ENCODE measurements at places on chromosomes 1 and 21. TPM values are rescaled to one million over a fixed set of nuclear protein-coding genes. Genes with fewer than 3 reads are reported as not detected.

PPIH gene
- 117 TPM for total RNA-seq

DNAJC11 gene
- 80.4 TPM for total RNA-seq

METTL25B gene
- 29.7 TPM for total RNA-seq

CDA gene
- total RNA-seq = not detected

TRPM2 gene
- total RNA-seq = 2.6 TPM

PRR9 gene
- total RNA-seq = not detected

RPTN gene
- total RNA-seq = not detected

WNT3A gene
- not detected for total RNA-seq

TGFB2 gene
- total RNA-seq = not detected

DNA sequence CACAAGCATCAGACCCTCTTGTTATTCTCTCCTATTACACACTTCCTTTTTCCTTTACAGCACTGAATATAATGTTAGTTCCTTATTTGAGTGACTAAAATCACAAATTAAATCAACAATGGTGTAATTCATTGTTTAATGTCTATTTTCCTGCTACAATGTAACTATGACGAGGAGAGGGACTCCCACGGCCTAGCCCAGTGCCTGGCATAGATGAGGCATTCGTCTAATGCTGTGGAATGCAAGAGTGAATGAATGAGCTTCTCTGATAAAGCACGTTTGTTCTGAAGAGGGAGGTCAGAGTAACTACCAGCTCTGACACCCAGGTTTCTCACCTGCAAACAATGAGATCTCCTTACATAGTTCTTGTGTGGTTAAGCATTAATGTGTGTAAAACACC, 479.4 kb downstream of the OMA1 start:
- H3K27ac ChIP-seq = no peak overlapping the region
- no peak for DNase-seq
- H3K4me1 ChIP-seq = no peaks in the 10 kb centered on the region
- H3K4me3 ChIP-seq = no peak overlapping the region
- no peaks in the 10 kb centered on the region for H3K36me3 ChIP-seq
- H3K27me3 ChIP-seq = no peaks in the 10 kb centered on the region

DNA sequence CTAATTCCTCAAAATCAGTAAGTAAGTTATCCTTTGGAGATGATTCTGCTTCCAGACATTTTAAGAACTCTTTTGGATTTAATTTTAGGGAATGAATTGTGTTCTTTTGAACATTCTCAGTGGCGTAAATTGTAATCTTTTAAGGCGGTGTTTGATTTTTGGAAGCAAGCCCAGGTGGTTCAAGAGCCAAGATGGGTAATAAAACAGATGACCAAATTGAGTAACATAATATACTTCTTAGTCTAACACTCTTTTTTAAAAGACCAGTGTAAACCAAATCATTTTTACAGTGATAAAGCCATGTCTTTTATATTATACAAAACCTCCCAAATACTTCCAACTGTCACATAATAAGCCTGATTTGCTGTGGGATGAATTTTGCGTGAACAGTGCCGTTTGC, 133.8 kb downstream of the LRRC40 start:
- H3K27ac ChIP-seq = no peak overlapping the region
- no peak overlapping the region for H3K4me3 ChIP-seq
- no peaks in the 10 kb centered on the region for H3K27me3 ChIP-seq
- no peaks in the 10 kb centered on the region for H3K36me3 ChIP-seq
- DNase-seq = no peak
- H3K4me1 ChIP-seq = no peaks in the 10 kb centered on the region

GRCh38 chr1:25112400-25112799, 119.9 kb downstream of the SYF2 start:
- no peaks in the 10 kb centered on the region for H3K27me3 ChIP-seq
- no peak for DNase-seq
- peaks cover 9% of the 10 kb centered on the region for H3K4me1 ChIP-seq

DNA sequence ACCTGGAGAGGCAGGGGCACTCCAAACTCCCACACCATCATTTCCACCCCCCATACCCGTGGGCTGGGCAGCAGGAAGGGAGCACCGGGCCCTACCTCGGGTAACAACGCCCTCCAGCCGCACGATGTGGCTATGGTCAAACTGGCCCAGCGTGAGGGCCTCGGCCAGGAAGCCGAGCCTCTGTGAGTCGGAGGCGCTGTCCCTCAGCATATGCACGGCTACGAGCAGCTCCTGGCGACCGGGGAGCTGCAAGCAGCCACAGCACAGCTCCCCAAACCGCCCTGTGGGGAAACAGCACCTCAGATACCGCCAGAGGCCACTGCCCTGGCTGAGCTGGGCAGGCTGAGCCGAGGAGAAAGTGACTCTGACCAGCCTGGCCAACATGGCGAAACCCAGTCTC, 29.2 kb downstream of the CDCA8 start:
- DNase-seq = no peak
- H3K27ac ChIP-seq = no peak overlapping the region
- no peak overlapping the region for H3K4me3 ChIP-seq
- H3K4me1 ChIP-seq = no peaks in the 10 kb centered on the region
- H3K36me3 ChIP-seq = no peaks in the 10 kb centered on the region
- no peaks in the 10 kb centered on the region for H3K27me3 ChIP-seq

GRCh38 chr21:45266518-45267389, 20.9 kb downstream of the POFUT2 start:
- peak; percentile 50 for DNase-seq
- H3K27me3 ChIP-seq = no peaks in the 10 kb centered on the region
- peaks cover 22% of the 10 kb centered on the region for H3K4me1 ChIP-seq
- peak overlapping the region; percentile 38 for H3K4me3 ChIP-seq

- H3K4me1 ChIP-seq = peaks cover 21% of the 10 kb centered on the region
- no peak for DNase-seq
- no peaks in the 10 kb centered on the region for H3K36me3 ChIP-seq
- H3K4me3 ChIP-seq = no peak overlapping the region
These were observed 1.9 kb downstream of the PEAR1 start for GRCh38 chr1:156895455-156895812.

DNA sequence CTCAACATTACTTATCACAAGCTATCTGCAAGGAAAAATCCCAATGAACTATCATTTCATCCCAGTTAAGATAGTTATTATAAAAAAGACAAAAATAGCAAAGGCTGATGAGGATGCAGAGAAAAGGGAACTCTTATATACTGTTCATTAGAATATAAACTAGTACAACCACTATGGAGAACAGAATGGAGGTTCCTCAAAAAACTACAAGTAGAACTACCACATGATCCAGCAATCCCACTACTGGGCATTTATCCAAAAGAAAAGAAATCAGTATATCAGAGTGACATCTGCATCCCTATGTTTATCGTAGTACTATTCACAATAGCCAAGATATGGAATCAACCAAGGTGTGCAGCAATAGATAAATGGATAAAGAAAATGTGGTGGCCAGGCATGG, 4.9 kb upstream of the C1orf185 start:
- no peaks in the 10 kb centered on the region for H3K4me1 ChIP-seq
- H3K36me3 ChIP-seq = no peaks in the 10 kb centered on the region
- no peak for DNase-seq
- no peak overlapping the region for H3K4me3 ChIP-seq
- no peaks in the 10 kb centered on the region for H3K27me3 ChIP-seq

GRCh38 chr1:240612811-240613210, 856 bp upstream of the GREM2 start:
- H3K4me1 ChIP-seq = peaks cover 17% of the 10 kb centered on the region
- DNase-seq = no peak
- H3K27me3 ChIP-seq = no peaks in the 10 kb centered on the region
- H3K27ac ChIP-seq = no peak overlapping the region

GRCh38 chr1:39360731-39361130, 130.7 kb upstream of the BMP8A start:
- H3K27me3 ChIP-seq = no peaks in the 10 kb centered on the region
- H3K4me3 ChIP-seq = no peak overlapping the region
- DNase-seq = no peak
- peaks cover 60% of the 10 kb centered on the region for H3K36me3 ChIP-seq
- no peak overlapping the region for H3K27ac ChIP-seq
- H3K4me1 ChIP-seq = no peaks in the 10 kb centered on the region

DNA sequence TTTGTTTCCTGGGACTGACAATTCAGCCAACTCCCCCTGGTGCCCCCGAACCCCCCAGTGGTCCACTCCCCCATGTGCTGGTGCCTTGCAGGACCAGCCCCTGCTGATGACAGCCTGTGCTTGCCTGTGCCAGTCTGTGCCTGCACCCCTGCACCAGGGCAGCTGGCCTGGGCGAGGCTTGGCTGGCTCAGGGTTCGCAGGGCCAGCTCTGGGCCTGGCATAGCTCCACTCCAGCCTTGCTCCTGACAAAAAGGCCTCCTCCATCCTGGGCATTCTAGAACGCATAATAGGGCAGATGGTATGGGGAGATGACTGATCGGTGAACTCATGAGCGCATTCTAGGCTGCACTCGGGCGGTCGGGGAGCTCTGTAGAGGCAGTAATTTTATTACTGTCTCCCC, 5.4 kb downstream of the CNTN2 start:
- H3K27ac ChIP-seq = no peak overlapping the region
- peaks cover 23% of the 10 kb centered on the region for H3K27me3 ChIP-seq
- H3K4me3 ChIP-seq = no peak overlapping the region
- no peak for DNase-seq

- no peak overlapping the region for H3K27ac ChIP-seq
- H3K36me3 ChIP-seq = no peaks in the 10 kb centered on the region
- H3K4me3 ChIP-seq = no peak overlapping the region
- peak; percentile 65 for DNase-seq
- H3K4me1 ChIP-seq = peaks cover 42% of the 10 kb centered on the region
These were observed 29.0 kb downstream of the JUN start for GRCh38 chr1:58754683-58755467.

GRCh38 chr1:234638832-234639799, 29.1 kb upstream of the IRF2BP2 start:
- H3K4me1 ChIP-seq = no peaks in the 10 kb centered on the region
- no peak overlapping the region for H3K27ac ChIP-seq
- no peaks in the 10 kb centered on the region for H3K27me3 ChIP-seq

GRCh38 chr1:160789051-160789701, 6.8 kb upstream of the LY9 start:
- no peaks in the 10 kb centered on the region for H3K36me3 ChIP-seq
- H3K4me1 ChIP-seq = no peaks in the 10 kb centered on the region
- no peak for DNase-seq

GRCh38 chr1:53733447-53733931, 5.5 kb downstream of the GLIS1 start:
- no peak overlapping the region for H3K4me3 ChIP-seq
- H3K27ac ChIP-seq = no peak overlapping the region
- peaks cover 18% of the 10 kb centered on the region for H3K27me3 ChIP-seq
- DNase-seq = no peak
- no peaks in the 10 kb centered on the region for H3K36me3 ChIP-seq

Measured in CD8-positive, alpha-beta memory T cell (primary cell).